ENCODE measurements at places on chromosomes 13 and 19.

DNA sequence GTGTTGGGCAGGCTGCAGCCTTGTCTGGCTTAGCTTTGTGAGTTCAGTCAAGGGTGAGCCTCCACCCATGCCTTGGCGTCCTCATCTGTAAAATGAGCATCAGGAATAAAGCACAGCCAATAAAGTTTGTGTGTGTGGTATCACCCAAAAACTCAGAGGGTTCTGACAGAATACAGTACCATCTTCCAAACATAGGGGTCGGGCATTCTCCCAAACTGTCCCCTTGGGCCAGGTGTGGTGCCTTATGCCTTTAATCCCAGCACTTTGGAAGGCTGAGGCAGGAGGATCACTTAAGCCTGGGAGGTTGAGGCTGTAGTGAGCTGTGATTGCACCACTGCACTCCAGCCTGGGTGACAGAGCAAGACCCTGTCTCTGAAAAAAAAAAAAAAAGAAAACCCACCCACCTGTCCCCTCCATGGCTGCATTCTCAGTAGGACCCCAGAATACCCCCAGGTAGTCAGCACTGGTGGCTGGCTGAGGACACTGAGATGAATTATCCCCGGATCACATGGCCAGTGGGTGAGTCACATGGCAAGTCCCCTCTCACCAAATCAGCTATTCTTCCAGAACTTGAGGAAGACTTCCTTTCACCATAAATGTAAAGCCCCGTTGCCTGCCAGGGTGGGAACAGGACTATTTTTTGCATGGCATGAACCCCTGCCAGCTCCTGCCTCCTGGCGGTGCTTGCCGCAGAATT is 18.6 kb downstream of the POP4 start:
- no peak for DNase-seq

DNA sequence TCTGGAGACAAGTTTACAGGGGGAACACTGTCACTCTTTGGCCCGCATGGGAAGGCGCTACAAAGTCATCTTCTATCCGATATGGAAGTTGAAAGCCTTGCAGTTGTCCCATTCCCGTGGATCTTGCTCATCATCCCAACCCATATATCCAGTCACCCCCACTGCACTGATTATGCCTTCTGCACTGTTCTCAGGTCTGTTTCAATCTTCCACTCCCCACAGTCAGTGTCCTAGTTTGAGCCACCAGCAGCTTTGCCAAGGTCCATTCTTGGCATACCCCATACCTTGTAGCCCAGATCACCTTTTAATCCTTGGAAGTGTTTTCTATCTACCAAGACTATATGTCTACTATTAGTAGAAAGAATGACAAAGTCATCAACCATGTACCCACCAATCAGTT is 88.1 kb downstream of the MIPEP start:
- DNase-seq, result no peak

DNA sequence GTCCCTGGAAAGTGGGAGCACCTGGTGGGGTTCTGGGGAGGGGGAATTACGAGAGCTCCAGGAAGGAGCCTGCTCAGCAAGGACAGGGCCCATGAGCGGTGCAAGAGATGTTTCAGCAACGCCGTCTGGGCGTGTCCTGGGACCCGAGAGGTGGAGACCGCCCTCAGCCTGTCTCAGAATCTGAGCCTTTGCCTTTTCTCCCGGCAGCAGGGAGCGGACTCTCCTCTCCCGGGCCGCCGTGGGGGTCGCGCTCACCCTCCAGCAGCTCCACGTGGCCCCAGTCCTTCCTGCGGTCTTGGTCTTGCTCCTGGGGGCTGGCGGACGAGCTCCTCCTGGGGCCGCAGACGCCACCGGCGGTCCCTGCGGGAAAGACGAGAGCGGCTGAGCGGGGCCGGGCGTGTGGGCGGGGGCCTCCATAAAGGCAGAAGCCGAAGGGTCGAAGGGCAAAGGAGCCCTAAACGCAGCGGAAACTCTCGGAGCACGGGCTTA is 714 bp downstream of the POLRMT start:
- peak; percentile 70 for DNase-seq

GRCh38 chr13:89565476-89566100 is 1781.9 kb upstream of the MIR17HG start:
- DNase-seq, result no peak

GRCh38 chr19:3554254-3555083 is 2.9 kb downstream of the MFSD12 start:
- DNase-seq, result no peak

DNA sequence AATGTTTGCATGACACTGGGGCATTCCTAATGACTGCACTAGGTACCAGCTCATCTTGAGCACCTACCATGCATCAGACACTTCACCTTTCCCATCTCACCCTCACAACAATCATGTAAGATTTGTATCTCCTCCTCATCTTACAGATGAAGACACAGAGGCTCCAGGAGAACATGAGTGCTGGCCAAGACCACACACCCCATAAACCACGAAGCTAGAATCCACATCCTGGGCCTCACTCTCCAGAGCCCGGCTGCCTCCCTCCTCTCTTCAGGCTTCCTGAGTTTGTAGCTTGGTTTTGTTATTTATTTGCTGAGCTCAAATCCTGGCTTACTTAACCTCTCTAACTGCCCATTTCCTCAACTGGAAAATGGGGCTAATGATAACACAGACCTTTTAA is 25.9 kb downstream of the FAM216B start:
- DNase-seq, result no peak

DNA sequence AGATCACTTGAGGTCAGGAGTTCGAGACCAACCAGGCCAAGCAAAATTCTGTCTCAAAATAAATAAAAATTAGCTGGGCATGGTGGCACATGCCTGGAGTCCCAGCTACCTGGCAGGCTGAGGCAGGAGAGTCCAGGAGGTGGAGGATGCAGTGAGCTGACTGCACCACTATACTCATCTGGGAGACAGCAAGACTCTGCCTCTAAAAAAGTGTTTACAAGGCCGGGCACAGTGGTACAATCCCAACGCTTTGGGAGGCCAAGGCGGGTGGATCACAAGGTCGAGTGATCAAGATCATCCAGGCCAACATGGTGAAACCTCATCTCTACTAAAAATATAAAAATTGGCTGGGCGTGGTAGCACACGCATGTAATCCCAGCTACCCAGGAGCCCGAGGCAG is 4.2 kb upstream of the DAPK3 start:
- no peak for DNase-seq

DNA sequence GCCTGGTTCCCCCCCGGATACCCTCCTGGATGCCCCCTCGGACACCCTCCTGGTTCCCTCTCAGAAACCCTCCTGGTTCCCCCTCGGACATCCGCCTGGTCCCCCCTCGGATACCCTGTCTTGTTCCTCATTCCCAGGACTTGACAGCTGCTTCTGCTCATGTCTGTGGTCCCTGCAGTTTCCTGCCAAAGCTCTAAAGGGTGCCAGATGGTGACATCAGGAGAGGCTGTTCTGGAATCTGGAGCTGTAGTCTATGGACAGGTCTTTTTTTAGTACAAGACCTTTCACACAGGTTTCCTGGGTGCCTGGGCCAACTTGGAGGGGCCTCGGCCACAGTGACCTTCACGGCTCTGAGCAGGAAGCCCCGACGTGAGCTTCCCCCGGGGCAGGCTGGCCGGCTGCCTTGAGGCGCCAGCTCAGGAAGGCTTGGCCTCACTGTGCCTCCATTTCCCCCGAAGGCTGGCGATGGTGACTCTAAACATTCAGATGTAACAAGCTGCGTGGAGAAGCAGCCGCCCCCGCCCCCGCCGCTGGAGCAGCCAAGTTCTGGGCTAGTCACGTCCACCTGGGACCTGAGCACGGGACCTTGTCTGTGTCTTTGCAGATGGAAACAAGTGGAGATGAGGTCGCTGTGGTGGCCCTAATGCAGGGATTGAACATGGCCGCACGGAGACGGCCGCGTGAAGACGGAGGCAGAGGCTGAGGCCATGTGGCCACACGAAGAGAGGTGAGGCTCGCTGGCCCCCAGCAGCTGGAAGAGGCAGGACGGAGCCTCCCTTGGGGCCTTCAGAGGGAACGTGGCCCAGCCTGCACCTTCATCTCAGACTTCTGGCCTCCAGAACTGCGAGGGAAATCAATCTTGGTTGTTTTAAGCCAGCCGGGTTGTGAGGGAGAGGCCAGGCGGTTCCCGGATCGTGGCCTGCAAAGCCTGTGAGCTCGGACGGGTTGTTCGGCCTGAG is 12.7 kb downstream of the SGTA start:
- no peak for DNase-seq

DNA sequence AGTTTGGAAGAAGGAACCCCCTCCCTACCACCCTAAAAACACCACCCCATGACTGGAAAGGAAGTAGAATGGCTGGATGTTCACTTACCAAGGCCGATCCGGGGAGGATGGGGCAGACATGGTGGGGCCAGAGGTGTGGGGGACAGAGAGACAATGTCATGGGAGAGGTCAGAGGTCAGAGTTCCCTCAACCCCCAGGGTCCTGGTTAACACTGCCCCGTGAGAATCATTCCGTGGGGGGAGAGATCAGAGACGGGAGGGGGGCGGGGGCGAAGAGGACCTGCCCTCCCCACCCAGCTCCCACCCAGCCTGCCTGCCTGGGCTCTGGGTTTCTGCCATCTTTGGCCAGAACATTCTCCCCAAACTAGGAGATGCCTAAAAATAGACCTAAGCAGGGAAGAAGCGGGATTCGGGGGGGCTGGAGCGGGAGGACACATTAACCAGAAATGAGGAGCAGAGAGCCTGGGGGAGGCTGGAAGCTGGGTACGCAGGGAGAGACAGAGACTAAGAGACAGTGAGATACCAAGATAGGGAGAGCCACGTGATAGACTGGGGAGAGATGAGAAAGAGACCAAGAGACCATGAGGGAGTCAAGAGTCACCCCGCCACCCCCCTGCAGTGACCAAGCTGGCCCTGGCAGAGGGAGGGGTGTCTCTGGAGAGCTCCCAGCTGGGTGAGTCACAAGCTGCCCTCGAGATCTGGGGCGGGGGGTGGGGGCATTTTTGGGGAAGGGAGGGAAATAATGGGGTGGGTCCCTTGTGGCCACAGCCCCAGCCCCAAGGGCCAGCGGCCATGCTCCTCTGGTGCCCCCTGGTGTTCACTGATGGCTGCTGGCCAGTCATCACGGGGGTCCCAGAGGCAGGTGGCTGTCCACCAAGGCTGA is 6.1 kb upstream of the KANK2 start:
- DNase-seq, result peak; percentile 91

DNA sequence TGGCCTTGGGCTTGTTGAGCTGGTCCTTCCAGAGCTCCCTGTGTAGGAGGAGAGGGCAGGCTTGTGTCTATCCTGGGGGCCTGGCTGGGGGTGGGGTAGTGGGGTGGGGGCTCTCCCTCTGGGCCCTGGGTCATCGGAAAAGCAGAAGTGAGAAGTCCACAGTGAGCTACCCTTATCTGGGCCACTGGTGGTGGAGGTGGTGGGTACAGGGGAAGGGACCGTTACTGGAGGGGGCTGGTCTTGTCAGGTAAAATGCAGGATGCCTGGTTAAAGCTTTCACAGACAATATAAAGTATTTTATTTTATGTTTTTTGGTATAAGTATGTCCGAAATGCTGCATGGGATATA is 342 bp upstream of the SIGLEC10 start:
- no peak for DNase-seq

- DNase-seq, result no peak
Observed at GRCh38 chr13:20470136-20470535, 55.5 kb downstream of the CRYL1 start.

GRCh38 chr13:111161601-111162600 is 46.8 kb downstream of the ARHGEF7 start:
- DNase-seq, result no peak

GRCh38 chr19:10764340-10764894 is 46.5 kb downstream of the DNM2 start:
- DNase-seq, result no peak

DNA sequence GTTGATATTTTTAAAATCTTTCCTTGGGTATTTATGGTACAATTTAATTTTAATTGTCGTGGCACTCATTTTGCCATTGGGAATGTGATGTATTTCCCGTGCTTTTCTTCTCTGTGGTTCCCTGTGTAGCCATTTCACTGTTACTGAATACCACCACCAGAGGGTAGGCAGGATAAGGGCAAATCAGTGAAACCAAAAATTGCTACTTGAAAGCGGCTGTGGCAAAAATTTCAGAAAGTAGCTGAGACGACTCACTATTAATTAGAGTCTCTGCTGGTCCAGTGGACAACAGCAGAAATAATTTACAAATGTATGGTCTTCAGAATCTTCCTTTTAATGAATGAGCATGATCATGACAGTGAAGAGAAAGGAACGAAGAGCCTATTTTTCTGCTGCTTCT is 34.4 kb upstream of the MIR17HG start:
- peak; percentile 2 for DNase-seq

- no peak for DNase-seq
Observed at GRCh38 chr19:14577264-14577663, 5.4 kb upstream of the NDUFB7 start.

DNA sequence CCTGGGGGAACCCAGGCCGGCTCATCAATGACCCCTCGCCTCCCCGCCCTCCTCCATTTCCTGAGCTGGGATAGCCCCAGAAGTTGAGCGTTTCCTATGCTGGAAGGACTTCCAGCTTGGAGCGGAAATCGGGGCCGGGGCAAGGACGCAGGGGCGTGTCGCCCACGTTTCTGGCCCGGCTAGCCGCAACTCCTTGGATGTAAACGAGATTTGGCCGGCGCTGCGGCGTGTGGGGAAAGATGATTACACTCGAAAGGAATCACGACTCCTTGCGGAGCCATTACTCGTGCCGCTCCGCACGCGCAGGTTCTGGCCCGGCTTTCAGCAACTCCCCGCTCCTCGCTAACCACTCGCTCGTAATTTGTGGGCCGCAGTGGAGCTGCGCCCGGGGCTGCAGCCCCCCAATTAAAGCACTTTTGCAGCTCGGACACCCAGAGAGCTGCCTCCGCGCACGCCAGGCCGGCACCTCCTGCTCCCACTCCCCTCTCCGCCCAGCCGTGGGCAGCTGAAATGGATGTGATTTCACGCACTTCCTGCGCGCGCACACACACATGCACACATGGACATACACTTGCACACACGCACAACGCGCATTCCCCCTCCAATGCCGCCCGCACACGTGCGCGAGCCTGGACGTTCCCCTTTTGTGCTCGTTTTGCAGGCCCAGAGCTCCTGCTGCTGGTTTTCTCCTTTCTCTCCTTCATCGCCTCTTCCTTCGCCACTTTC is 15.7 kb downstream of the ZIC5 start:
- peak; percentile 53 for DNase-seq

GRCh38 chr13:46348961-46349360 is 38.1 kb downstream of the RUBCNL start:
- peak; percentile 22 for DNase-seq

DNA sequence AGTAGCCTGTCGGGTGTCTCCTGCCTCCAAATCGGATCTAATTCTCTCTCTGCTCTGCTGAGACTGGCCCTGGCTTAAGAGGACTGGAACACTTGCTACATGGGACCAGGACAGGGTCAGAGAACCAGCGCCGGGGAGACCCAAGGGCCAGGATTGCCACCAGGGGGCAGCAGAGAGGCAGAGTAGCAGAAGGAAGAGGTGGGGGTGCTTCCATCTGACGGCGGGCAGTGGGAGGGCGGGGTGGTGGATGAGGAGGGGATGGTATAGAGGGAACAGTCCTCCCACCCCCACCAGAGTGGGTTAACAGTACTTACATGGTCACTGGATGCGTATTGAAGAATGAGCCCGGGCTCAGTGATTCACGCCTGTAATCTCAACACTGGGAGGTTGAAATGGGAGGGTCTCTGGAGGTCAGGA is 11.9 kb downstream of the SELENOW start:
- peak; percentile 71 for DNase-seq
